ENCODE measurements at places on chromosomes 11 and 22. TPM values are rescaled to one million over a fixed set of nuclear protein-coding genes. Genes with fewer than 3 reads are reported as not detected.

Gene CASP12
- not detected for total RNA-seq

DNA sequence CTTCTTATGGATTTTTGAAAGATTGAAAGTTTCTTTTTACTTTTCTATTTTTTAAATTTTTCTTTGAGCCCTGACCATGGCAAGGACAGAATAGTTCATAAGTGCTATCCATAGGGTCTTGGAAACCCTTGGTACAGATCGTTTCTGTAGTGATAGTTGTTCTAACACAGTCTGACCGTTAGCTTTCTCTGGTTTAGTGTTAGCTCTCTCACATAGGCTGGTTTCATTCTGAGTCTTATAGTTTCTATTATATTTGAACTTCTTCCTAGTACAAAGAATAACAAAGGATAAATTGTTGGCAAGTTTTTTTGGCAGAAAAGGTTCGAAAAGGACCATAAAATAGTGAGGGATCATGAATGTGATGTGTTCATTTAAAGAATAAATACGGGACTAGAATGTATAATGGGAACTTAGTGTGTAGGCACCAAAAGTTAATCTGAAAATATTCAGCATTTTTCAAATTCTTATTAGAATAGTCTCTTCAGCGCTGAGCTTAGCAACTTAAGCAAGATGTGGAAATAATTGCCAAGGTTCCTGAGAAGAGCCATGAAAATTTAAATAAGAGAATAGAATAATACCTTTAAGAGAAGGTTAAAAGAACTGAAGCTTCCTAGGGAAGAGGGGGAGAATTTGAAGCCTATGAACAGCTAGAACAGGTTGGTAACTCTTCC lies 24.1 kb downstream of the FDX1 start:
- DNase-seq: no peak

GRCh38 chr11:33942954-33943353 lies 51.1 kb upstream of the LMO2 start:
- no peak for DNase-seq

DNA sequence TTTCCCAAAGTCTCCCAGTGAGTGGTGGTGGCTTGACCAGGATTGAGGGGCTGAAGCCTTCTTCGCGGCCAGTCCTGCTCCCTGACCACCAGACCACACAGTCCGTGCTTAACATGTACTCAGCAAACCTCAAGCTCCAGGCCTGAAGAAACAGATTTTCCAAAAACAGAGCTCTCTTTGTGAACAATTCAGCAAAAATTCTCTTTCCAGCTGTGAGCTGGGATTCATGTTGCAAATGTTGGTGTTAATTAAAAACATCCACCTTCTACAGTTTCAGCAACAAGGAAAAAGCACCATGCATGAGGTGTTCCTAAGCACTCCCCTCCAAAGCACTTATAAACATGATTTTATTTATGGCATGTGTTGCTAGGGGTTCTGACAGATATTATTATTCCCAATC lies 129.5 kb downstream of the ETS1 start:
- DNase-seq: no peak

DNA sequence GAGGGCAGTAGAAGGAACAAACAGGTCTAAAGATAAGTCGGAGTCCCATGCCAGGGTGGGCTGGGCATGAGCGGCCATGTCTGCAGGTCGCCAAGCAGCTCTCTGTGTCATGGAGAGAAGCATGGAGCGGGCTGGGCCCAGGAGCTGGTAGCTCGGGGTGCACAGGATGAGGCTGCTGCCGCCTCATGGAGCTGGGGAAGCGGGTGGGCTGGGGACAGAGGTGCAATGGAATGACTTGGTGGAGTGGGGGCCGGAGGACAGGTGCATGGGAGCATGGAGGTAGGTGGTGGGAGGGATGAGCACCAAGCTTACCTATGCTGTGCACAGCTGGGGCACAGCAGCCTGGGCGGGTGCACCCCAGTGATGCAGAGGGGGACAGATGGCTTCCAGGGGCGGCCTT lies 3.6 kb downstream of the NRXN2 start:
- DNase-seq: no peak

DNA sequence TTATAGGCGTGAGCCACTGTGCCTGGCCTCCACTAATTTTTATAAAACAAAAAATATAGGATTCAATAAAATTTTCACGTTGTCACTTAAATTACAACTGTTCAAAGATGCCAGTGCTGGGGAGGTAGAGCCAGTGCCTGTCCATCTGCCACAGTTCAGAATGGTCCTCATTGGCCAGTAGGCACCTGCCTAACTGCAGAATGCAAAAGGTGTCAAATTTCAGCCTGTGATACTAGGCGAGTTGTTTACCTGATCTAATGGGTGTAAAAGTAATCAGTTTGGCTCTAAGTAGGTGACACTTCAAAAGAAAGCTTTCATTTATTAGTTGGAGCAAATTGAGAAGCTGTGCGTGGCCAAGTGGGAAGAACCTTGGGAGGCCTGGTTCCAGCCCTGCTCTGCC lies 2.4 kb downstream of the SMARCB1 start:
- no peak for DNase-seq

Measured in activated CD4-positive, alpha-beta memory T cell treated with anti-CD3 and anti-CD28 coated beads for 36 hours (primary cell).